ENCODE measurements at places on chromosomes 12 and 14.

- no peak for DNase-seq
Observed at GRCh38 chr12:65287426-65287825, 8.9 kb downstream of the MSRB3 start.

- DNase-seq, result no peak
Observed at GRCh38 chr12:39805651-39806050, 186.0 kb upstream of the ABCD2 start.

DNA sequence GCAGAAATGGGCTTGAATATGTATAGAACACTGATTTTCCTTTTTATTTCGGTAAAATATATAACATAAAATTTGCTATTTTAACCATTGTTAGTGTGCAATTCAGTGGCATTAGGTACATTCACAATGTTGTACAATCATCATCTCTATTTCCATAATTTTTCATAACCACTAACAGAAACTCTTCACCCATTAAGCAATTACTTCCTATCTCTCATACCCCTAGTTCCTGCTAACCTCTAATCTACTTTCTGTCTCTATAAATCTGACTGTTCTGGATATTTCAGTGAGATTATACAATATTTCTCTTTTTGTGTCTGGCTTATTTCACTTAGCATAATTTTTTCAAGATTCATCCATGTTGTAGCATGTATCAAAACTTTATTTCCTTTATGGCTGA, 8.9 kb upstream of the RNF212B start:
- DNase-seq, result no peak

GRCh38 chr12:89733579-89734201, 25.1 kb upstream of the ATP2B1 start:
- no peak for DNase-seq

- no peak for DNase-seq
Observed at GRCh38 chr12:31586728-31587127, 4.2 kb downstream of the DENND5B start.

DNA sequence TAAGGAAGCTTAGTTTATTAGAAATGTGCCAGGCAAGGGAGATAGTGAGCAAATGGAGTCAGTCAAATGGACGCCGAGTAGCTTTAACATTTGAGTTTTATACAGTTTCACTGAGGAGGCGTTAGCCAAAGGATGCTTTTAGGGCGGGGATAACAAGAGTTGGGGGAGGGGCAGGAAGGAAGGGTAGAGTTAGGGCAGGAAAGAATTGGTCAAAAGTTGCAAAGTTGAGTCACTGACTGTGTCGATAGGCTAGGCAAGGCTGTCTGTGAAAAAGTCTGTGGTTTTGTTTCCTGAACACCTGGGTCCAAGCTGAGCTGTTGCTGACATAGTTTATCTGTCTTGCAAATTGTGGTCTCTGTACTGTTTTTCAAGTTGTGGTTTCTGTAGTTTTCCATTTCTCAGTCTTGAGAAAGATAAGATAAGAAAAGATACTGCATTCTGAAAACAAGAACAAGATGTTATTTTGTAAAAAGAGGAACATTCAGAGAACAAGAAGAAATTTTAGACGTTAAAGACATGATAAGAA, 62.6 kb upstream of the RESF1 start:
- DNase-seq, result peak; percentile 87

DNA sequence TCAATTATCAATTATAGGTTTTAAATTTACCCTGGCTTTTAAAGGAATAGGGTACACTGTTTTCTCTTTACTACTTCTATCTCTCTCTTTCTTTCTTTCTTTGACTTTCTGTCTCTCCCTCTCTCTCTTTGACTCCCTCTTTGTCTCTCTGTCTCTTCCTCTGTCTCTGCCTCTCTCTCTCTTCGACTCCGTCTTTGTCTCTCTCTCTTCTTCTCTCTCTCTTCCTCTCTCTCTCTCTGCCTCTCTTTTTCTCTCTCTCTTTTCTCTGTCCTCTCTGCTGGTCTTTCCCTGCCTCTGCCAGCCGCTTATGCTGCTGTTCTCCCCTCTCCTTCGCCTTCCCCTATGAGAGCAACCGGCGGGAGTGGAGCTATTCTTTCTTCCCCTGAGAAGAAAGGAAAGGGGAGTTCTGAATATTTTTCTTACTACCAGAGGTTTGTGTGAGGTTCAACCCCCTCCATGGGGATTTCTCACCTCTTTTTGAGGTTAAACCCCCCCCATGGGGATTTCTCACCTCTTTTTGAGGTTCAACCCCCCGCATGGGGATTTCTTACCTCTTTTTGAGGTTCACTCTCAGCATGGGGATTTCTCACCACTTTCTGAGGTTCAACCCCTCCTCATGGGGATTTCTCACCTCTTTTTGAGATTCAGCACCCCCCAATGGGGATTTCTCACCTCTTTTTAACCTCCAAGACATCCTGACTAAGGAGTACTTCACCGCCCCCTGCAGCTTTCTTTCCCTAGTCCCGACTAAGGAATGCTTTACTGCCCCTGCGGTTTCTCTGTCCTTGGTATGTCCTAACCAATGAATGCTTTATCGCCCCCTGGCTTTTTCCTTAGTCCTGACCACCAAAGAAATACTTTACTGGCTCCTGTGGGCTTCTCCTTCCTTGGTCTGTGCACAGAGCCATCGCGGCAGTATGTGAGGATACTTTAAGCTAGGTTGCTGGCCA, 27.4 kb upstream of the DDHD1 start:
- DNase-seq, result no peak

- no peak for DNase-seq
Observed at GRCh38 chr14:52265253-52265652, 2.2 kb upstream of the PTGDR start.

DNA sequence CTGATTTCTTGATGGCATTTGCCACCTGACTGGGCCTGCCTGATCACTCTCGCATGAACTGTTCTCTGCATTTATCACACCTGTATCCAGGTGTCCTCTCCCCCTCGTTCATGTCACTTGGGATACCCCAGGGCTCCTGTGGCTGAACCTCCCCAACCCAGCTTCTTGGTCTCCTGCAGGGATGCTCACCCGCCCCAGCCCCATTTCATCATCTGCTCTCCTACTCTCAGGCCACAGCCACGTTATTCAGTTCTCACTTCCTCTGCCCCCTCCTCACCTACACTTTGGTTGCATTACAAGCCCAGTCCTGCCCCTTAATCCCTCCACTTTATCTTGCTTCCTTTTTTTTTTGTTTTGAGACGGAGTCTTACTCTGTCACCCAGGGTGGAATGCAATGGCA, 35.5 kb downstream of the TMBIM6 start:
- DNase-seq, result no peak

- DNase-seq, result no peak
Observed at GRCh38 chr14:93316716-93317115, 16.1 kb downstream of the BTBD7 start.

- DNase-seq, result no peak
Observed at GRCh38 chr14:44803239-44803905, 158.4 kb downstream of the KLHL28 start.

GRCh38 chr14:54343272-54344121, 53.3 kb upstream of the CDKN3 start:
- no peak for DNase-seq

- DNase-seq, result no peak
Observed at GRCh38 chr14:71682337-71682736, 249.9 kb upstream of the RGS6 start.

- no peak for DNase-seq
Observed at GRCh38 chr12:105235281-105235731, 668 bp downstream of the APPL2 start.

DNA sequence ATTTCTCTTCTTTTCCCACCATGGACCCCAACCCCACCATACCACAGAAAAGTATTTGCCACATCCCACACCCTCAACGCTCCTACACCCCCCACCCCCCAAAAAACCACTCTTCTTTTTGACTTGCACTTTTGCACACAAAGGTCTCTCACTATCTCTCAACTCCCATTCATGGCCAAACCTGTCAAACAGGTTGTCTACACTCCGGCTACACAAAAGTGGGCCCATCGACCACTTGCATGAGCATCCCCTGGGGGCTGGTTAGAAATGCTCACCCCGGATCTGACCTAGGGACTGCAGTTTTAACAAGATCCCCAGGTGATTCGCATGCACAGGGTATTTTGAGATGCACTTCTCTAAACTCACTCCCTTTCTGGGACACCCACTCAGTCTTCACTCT, 248.2 kb downstream of the DPF3 start:
- no peak for DNase-seq

DNA sequence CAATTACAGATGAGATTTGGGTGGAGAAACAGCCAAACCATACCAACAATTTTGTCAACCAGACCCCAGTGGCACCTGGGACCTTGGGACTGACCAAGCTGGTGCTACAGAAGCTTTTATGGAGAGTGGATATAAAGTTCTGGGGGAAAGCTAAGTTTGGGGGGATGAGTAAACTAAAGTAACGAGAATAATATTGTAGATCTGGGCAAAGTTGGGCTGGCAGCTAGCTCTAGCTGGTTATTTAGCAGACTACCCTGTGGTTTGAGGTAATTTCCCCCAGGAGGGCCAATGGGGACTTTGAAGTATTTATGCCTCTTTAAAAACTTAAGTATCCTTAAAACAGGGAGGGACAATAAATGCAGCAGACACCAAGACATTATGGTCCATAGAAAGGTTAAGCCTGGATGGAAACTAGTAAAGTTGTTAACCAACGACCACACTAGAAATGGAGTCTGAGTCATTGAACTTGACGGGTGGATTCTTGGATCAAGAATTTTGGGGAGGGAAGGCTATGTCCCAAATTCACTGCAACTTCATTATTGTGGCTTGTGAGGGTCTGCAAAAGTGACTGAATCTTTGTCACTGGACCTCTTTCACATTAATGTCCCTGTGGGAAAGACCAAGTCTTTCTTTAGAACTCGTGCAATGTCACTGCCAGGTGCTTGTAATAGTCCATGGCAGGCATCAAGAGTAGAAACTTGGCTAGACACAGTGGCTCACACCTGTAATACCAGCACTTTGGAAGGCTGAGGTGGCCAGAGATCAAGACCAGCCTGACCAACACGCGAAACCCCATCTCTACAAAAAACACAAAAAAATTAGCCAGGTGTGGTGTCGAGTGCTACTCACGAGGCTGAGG, 48.5 kb upstream of the OR5AU1 start:
- DNase-seq, result no peak

DNA sequence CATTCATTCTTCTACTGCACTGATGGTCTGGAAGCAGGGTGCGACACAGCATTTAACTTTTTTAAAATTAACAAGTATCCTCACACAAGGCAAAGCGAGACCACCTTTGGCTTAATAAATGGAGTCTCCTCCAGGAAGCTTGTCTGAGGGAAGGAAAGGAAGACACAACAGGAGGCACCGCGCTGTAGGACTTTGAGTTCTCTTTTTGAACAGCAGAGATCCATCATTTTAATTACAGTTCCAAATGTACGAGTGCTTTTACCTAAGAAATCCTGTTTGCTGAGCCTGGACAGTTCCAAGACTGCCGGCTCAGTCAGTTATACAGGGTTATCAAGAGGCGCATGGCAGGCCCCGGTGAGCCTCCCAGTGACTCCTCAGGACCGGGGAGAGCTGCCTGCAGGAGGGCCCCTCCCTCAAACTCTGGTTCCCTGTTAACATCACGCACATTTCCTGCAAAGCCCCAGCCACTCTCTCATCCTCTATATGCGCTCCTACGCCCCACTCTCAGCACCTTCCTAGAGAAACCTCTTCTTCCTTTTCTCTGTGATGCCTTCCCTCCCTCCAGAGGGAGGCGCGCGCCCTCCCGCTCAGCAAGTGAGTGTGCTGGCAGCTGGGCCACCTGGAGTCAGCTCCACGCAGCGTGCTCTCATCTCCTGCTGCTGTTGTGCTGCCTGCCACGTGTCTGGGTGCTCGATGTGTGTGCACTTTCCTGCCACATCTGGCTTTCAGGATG, 46.1 kb downstream of the STX2 start:
- no peak for DNase-seq

- no peak for DNase-seq
Observed at GRCh38 chr14:61737915-61738314, 24.3 kb upstream of the SNAPC1 start.

DNA sequence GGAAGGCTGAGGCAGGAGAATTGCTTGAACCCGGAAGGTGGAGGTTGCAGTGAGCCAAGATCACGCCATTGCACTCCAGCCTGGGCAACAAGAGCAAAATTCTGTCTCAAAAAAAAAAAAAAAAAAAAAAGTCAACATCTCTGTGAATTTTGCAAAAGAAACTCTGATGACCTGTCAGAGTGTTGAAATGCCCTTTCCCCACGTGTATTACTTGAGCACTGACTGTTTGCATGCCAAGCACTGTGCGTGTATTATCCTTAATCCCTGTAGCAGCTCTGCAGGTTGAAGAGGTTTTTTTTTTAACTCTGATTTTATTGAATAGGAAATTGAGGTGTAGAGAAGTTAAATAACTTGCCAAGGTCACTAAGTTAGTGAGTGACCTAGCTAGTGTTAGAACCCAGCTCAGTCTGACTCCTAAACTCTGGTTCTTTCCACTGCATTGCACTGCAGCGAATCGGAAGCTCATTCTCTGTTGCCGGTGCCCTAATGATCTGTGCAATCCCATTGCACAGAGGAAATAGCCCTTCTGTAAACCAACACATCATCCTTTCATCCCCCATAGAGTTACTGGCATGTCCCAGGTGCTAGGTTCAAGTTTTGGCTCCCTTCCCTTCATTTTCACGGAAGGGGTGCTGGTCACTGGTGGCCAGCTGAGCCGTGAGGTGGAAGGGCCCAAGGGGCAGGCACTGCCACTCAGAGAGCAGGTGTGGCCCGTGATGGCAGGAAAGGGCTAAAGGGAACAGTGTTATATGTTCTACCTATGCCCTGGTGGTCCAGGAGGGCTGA, 122.3 kb downstream of the EML1 start:
- DNase-seq, result no peak

GRCh38 chr12:75784591-75784990, 247.0 kb downstream of the PHLDA1 start:
- no peak for DNase-seq

GRCh38 chr12:98771811-98772752, 127.0 kb downstream of the APAF1 start:
- no peak for DNase-seq

- no peak for DNase-seq
Observed at GRCh38 chr12:47038270-47038748, 41.1 kb upstream of the PCED1B start.

- DNase-seq, result no peak
Observed at GRCh38 chr12:99960311-99960710, 24.4 kb downstream of the ANKS1B start.

GRCh38 chr12:104763168-104763805, 194.8 kb downstream of the SLC41A2 start:
- DNase-seq, result no peak

DNA sequence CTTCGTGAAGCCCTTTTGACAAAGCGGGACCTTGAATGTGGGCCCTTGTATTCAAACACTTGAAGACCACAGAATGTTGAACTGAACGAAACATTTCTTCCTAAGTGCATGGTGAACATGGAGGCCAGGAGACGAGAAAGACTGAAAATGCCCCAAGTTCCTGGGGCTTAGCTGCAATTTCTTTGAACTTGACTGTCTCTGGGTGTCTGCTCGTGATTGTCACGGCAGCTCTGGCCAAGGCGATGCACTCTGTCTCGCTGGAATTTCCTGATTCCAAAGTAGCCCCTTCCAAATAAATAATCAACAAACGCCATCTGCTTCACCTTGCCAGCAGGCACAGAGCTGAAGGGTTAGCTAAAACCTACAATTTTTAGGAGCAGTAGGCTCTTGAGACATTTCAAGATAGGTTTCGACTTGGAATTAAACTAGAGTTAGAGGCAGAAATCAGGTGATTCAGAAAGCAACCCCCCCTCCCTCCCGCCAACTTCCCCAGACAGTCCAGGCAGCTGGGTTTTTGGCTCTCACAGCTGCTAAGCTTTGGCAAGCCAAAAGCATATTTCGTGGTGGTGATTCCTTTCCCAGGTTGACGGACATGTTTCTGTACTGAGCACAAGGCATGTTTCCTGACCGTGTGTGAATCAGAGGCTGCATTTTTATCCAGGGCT, 13.5 kb upstream of the IRF2BPL start:
- no peak for DNase-seq

- DNase-seq, result no peak
Observed at GRCh38 chr12:127063339-127064072, 1203.5 kb upstream of the TMEM132C start.

Data from stimulated activated CD8-positive, alpha-beta memory T cell treated with anti-CD3 and anti-CD28 coated beads, Interleukin-15, amount 100 ng/mL, for 4 hours (primary cell).